ENCODE measurements at places on chromosomes 1 and 21. TPM values are rescaled to one million over a fixed set of nuclear protein-coding genes. Genes with fewer than 3 reads are reported as not detected.

DNA sequence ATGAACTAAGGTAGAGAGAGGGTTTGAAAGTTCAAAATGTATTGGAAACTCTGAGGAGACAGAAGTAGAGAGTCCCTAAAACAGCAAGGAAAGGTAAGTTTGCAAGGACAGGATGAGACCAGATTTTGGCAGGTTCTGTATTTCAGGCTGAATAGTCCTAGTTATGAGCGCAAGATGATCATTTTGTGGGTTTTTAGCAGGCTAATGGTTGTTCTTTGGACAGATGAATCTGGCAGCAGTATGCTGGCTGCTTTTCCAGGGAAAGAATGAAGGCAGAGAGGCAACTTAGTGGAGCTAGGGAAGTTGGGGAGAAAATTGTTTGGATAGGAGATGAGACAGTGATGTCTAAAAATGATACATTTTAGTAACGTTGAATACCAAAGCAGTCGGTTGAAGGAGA, 243.5 kb upstream of the NRIP1 start:
- DNase-seq, result no peak
- H3K36me3 ChIP-seq, result no peaks in the 10 kb centered on the region
- H3K4me3 ChIP-seq, result no peak overlapping the region
- no peaks in the 10 kb centered on the region for H3K4me1 ChIP-seq
- H3K27ac ChIP-seq, result no peak overlapping the region

OR2G6 gene
- not detected for total RNA-seq

TGFB2 gene
- not detected for total RNA-seq

- no peaks in the 10 kb centered on the region for H3K36me3 ChIP-seq
- DNase-seq, result no peak
- H3K27me3 ChIP-seq, result no peaks in the 10 kb centered on the region
- peaks cover 31% of the 10 kb centered on the region for H3K4me1 ChIP-seq
- peak overlapping the region; percentile 82 for H3K4me3 ChIP-seq
Observed at GRCh38 chr1:31715873-31716220, 12.0 kb upstream of the COL16A1 start.

GRCh38 chr1:50978144-50978851, 8.3 kb downstream of the CDKN2C start:
- peaks cover 21% of the 10 kb centered on the region for H3K4me1 ChIP-seq
- peak overlapping the region; percentile 75 for H3K4me3 ChIP-seq
- DNase-seq, result peak; percentile 49
- peak overlapping the region; percentile 93 for H3K27ac ChIP-seq
- no peaks in the 10 kb centered on the region for H3K27me3 ChIP-seq

DNA sequence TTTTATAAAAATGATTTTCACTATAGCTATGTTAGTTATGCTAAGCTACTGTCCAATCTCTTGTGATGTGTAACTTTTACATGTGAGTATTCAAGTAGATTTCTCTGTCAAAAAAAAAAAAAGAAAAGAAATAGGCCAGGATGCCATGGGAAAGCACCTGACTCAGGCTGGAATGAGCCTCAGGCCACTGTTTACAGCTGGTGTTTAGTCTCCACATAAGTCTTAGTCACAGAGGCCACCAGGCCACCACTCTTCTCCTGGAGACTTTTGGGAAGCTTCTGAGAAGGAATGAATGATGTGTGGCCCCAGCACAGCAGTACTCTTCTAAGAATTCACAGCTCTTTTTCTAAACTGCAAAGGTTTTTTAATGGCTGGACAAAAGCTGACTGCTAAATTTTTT, 48.9 kb downstream of the CHML start:
- no peaks in the 10 kb centered on the region for H3K4me1 ChIP-seq
- no peak overlapping the region for H3K4me3 ChIP-seq
- no peak overlapping the region for H3K27ac ChIP-seq
- no peak for DNase-seq

TTC24 gene
- total RNA-seq, result 0.15 TPM

DNA sequence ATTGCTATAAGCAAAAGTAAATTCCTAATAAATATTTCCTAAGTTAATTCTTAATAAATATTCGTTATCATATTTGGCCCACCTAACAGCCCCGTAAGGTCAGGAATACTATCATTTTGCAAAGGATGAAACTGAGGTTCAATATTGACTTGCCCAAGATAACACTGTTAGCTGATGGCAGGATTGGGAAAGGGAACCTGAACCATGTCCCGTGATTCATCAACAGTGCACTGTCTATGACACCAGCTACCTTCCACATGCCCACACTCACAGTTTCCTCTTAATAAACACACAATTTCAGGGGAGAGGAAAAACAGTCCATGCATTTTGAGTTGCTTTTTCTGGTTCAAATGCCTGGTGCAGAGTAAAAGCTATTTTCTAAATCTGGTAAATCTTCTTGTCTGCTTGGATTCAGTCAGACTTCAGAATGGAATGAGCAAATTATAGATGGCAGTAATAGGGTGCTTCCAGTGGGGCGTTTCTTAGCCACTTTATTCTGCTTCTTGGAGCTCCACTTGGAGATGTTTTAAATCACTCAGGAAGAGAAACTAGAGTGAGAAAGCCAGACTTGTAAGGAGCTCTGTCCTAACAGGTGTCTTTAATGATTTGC, 354.6 kb downstream of the PDE4B start:
- no peak overlapping the region for H3K4me3 ChIP-seq
- H3K27me3 ChIP-seq, result no peaks in the 10 kb centered on the region
- H3K36me3 ChIP-seq, result no peaks in the 10 kb centered on the region
- DNase-seq, result peak; percentile 16
- H3K4me1 ChIP-seq, result no peaks in the 10 kb centered on the region
- H3K27ac ChIP-seq, result no peak overlapping the region

HCN3 gene
- 1.3 TPM for total RNA-seq

LRRC71 gene
- total RNA-seq, result not detected

TMEM52 gene
- total RNA-seq, result 12.9 TPM

DNA sequence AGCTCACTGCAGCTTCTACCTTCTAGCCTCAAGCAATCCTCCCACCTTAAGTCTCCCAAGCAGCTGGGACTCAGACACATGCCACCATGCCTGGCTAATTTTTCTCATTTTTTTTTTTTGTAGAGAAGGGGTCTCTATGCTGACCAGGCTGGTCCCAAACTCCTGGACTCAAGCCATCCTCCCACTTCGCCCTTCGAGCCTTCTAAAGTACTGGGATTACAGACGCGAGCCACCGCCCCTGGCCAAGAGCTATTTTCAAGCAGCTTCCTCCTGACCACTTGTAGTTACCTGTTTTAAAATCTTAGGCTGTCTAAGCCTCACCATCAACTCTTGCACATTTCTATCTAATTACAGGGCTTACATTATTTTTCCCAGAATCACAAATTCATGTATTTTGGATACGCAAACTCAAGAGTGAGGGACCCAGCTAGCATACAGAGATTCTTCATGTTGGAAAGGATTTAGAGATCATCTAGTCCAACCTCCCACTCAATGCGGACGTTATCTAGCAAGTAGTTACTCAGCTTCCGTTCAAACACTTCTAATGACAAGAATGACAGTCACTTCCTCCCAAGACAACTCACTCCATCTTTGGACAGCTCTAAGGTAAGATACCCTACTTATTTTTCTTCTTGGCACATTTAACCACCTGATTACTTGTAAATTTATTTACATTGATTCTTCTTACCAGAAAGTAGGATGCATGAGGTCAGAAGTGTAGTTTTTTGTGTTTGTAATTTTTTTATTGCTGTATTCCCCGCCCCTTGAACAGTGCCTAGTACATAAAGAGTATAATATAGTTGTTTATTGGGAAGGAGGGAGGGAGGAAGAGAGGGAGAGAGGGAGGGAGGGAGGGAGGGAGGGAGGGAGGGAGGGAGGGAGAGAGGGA, 65.4 kb downstream of the LUZP1 start:
- DNase-seq, result no peak
- no peaks in the 10 kb centered on the region for H3K27me3 ChIP-seq
- no peak overlapping the region for H3K27ac ChIP-seq

DNA sequence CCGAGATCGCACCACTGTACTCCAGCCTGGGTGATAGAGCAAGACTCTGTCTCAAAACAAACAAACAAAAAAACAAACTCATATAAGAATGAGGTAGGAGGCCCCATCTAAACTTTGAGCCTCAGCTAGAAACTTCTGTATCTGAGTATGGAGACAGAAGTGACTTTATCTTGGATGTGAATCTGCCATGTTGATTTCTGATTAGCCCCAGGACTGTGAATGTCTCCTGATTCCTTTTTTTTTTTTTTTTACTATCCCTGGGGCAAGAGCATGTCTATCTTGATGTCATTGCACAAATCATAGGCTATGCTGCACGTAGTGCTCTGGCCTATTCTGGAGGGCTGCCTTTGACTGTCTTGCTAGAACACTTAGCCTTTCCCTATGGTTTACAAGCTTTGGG, 211.0 kb downstream of the PTPRU start:
- DNase-seq, result no peak
- no peak overlapping the region for H3K4me3 ChIP-seq
- no peak overlapping the region for H3K27ac ChIP-seq

- H3K36me3 ChIP-seq, result no peaks in the 10 kb centered on the region
- H3K27ac ChIP-seq, result no peak overlapping the region
- 0 out of 3 replicates have a peak, but pooled peaks cover 4% of the 10 kb centered on the region for H3K27me3 ChIP-seq
- DNase-seq, result no peak
Observed at GRCh38 chr1:56137090-56137489, 442.3 kb downstream of the PLPP3 start.

- no peak for DNase-seq
- H3K4me1 ChIP-seq, result no peaks in the 10 kb centered on the region
- H3K4me3 ChIP-seq, result no peak overlapping the region
- no peaks in the 10 kb centered on the region for H3K36me3 ChIP-seq
Observed at GRCh38 chr1:60622486-60622885, 459.9 kb upstream of the NFIA start.

GBP1 gene
- total RNA-seq, result 2.6 TPM

C8A gene
- total RNA-seq, result 15.0 TPM

HENMT1 gene
- total RNA-seq, result not detected

Data from HepG2 (cell line).